Activated CD8-positive, alpha-beta memory T cell treated with anti-CD3 and anti-CD28 coated beads for 4 hours (primary cell): ENCODE measurements at places on chromosomes 1 and 21.

DNA sequence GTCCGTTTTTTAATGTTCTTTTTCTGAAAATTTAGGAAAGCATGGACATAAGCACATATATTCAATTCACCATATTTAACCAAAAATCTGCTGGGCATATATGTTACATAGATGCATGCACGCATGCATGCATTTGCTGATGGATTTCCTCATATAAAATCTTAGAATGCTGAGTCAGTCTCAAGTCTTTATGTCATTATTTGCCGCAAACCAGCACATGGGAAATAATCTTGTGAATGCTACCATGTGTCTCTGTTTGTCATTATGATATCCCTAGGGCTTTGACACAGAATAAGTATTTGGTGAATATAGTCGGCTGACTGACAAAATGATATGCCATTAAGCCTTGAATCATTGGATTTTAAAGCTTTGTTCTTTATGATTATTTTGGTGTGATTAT is 776.5 kb downstream of the KCNT2 start:
- no peak for DNase-seq

GRCh38 chr21:14265023-14265422 is 49.1 kb downstream of the RBM11 start:
- DNase-seq: no peak

DNA sequence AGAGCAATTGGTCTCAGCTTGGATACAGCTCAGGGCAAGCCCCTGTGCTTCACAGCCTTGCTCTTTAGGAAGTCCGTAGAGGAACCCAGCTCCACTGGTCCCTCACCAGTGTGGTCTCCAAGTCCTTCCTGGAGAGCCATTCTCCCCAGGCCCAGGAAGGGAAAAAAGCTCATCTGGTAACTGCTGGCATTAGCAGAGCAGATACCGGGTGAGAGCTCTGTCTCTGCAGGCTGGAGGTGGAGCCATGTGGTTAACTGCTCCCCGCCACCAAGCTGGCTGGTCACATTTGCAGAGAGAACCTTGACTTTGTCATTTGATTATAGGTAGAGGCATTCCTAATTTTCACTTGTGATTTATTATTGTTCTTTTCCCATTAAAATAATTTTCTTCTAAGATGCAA is 169.6 kb downstream of the ROR1 start:
- DNase-seq: no peak

DNA sequence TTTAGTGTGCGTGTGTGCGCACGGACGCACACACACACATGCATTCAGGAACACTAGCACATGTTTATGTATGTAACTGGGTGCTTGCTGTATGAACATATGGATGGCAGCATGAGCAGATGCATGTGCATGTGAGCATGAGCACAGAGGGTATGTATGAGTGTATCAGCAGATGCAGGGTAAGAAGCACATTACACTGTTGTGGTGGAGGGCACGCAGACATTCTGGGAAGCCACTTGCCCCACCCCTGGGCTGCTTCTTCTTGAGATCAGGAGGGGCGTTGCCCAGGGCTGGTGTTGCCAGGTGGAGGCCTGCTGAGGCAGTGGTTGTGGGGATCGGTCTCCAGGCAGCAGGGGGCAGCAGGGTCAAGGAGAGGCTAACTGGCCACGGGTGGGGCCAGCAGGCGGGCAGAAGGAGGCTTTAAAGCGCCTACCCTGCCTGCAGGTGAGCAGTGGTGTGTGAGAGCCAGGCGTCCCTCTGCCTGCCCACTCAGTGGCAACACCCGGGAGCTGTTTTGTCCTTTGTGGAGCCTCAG is 3.9 kb upstream of the P3R3URF start:
- no peak for DNase-seq

DNA sequence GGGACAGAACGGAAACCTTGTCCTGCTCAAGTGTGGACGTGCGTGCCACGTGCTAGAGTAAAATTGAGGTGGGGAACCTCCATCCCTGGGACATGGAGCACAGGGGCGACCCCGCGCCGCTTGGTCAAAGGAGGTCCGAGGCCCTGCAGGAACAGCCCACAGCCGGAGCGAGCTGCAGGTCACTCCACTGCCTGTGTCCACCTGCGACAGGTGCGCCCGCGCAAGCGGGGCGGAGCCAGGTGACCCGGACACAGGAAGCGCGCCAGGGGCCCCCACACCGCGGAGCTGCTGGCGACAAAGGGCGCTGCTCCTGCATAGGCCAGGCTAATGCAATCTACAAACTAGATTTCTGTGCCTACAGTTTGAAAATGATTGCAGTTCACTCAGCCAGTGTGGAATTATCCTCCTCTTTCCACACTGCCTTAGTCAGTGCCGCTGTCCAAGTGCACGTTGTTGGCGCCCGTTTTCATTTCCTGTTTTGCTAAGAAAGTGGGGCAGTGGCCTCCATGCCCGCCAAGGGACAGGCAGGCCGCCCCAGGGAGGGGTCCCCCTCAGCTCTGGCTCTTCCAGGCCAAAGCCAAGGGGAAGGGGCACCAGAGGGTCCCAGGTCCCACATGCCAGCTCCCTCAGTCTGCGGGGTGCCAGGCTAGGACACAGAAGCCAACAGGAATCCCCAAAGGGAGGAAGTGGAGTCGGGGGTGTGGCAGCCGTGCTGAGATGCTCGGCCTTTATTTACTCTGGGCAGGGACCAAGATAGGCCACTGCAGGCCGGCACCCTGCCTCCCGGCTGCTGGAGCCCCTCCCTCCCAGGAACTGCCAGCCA is 4.3 kb upstream of the NADK start:
- DNase-seq: no peak

- DNase-seq: no peak
These were observed 48.3 kb downstream of the CD46 start for GRCh38 chr1:207799989-207800648.

DNA sequence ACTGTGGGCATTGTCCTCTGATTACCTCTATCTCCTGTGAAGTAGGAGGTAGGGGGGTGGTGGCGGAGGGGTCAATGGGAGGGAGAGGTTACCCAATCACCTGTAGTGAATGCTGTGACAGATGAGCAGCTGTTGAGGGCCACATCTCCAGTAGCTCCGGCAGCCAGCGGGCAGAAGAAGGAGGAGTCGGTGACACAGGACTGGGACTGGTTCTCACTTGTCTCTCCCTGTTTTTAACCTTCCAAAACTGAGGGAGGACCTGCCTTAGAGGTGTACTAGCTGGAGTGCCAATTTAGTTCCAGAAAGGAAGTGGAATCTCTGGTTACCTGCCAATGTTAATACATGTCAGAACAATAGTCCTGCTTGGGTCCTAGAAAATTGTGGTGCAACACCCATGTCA is 56.2 kb upstream of the ENAH start:
- no peak for DNase-seq

DNA sequence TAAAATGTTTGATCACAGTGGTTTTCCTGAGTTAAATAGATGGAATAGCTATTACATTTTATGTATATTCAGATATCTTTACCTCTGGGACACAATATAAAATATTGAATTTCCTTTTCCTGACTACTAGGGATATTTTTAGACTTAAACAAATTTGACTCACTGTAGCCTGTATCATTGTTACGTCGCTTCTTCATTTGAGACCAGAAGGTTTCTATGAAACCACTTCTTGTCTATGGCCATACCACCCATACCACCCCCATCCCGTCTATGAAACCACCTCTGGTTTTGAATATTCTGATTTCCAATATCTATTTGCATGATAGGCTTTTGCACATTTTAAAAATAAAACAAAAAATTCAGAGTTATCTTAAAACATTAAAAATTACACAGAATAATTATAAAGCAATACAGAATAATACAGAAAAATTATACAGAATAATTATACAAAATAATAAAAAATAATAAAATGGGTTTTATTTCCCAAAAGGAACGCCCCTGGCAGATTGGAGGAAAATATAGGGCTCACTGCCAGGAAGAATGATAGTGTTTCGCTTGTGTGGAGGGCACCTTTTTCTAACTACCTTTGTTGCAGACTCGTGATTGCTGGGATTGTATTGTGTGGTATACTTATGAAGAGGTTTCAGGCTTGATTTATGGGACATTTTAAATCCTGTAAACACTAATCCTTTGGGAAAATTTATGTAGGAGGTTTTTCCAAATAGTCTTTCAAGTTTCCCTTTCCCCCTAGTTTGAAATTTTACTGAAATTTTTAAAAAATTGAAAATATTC is 4.7 kb downstream of the SPEN start:
- no peak for DNase-seq
